ENCODE measurements at places on chromosomes 6 and 20. TPM values are rescaled to one million over a fixed set of nuclear protein-coding genes. Genes with fewer than 3 reads are reported as not detected.

DNA sequence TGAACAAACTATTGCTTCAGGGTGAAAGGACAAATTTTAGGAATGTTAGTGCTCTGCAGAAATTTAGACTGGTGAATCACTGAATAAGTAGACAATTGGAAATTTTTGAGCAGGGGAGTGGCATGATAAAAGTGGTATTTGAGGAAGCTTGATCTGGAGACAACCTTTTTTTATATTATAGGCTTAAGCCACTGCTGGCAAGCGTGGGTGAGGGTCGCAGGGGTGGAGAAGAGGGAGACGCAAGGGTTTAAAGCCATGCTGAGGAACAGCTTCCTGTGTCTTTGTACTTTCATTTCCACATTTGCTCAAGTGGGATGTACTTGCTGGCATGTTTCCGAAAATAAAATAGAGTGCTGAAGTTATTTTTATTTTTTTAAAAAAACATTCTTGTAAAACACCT is 23.7 kb downstream of the NCOA7 start:
- DNase-seq, result no peak

- DNase-seq, result no peak
Measured at GRCh38 chr6:37069639-37070038, 64.2 kb downstream of the FGD2 start.

DNA sequence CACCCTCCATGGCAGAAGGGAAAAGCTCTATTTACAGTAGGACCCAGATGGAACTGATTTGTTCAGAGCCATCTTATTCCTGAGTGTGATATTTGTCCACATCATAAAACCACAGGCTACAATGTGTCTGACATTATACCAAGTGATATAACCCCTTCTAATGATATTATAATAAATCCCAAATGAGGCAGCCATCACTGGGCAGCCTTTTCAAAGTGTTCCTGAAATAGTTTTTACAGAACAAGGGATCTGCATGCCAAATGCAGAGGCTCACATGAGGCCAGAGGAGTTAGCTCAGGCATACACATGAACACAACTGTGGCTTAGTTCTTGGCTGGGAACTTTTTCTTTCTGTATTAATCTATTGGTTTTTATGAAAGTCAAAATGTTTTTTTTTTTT is 207.7 kb downstream of the MAFB start:
- no peak for DNase-seq

DNA sequence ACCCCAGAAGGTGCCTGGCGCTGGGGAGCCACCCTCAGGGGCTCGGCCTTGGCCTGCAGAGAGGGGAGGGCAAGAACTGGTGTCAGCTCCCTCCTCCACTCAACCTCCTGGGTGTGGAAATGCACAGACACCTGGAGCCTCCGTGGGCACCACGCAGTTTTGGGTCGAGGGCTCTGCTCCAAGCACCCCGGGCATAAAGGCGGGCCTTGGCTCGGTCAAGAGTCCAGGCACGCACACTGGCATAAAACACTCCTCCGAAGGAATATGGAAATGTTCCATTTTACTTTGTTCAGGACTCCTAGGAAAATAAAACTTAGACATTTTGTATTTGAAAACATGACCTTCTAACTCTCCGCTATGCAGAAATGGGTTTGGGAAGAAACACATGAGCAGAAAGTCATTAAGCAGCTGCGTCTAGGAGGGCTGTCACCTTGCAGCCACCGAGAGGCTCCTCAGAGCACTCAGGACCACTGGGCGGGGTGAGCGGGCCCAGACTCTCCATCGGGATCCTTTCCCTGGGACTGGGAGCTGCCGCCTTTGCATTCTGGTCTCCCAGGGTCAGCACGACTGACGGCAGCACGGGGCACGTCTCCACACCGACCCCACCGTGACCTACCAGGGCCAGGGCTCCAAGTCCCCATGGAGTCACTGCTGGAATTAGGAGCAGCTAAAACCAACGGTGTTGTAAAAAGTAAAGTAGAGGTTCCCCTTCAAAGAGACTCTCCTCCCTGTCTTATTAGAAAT is 46.0 kb upstream of the DACT2 start:
- peak; percentile 79 for DNase-seq

DNA sequence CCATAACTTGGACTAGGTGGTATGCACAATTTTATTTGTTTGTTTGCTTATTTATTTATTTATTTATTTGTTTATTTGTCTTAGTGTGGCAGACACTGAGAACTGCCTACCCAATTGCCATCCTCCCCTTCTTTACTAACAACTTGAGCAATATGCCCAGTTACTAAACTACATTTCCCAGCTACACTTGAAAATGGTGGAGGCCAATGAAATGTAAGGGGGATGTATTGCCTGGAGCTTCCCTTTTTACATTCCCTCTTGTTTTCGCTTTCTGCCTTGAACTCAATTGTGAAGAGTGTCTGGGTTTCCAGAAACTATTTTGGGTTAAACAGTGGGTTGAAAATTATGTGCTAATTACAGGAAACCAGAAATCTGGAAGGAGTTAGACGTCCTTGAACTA is 152.7 kb upstream of the FKBP1C start:
- no peak for DNase-seq

GRCh38 chr20:46350201-46350985 is 42.1 kb upstream of the CDH22 start:
- DNase-seq, result no peak

Gene SYTL3
- 2.0 TPM for total RNA-seq

GRCh38 chr6:68633281-68633971 is 1.7 kb upstream of the ADGRB3 start:
- no peak for DNase-seq

Gene KHDRBS2
- 0.14 TPM for total RNA-seq

GRCh38 chr6:108633436-108633835 is 72.7 kb downstream of the FOXO3 start:
- DNase-seq, result no peak

DNA sequence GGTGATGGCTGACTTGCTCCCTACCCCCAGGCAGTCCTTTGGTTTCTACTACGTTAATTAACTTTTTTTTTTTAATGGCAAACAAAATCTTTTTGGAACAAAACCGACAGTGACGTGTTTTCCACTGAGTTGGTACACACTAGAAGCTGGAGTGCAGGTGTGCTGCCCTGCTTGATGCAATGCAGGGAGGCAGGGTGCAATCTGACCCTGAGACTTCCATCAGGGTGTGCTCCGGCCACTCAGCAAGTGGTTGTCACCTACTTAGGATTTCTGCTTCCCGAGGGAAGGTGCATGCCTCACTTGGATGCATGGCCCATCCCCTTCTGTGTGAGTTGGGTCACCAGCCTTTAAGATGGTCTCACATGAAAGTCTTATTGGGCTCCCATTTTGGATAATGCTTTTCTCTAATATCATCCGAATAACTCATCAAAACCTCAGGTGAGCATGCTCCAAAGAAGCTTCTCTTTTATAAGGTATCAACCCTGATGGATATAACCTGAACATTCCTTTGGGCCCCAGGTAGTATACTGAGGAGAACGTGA is 14.0 kb downstream of the RREB1 start:
- no peak for DNase-seq

Gene CALHM5
- total RNA-seq, result 7.2 TPM

DNA sequence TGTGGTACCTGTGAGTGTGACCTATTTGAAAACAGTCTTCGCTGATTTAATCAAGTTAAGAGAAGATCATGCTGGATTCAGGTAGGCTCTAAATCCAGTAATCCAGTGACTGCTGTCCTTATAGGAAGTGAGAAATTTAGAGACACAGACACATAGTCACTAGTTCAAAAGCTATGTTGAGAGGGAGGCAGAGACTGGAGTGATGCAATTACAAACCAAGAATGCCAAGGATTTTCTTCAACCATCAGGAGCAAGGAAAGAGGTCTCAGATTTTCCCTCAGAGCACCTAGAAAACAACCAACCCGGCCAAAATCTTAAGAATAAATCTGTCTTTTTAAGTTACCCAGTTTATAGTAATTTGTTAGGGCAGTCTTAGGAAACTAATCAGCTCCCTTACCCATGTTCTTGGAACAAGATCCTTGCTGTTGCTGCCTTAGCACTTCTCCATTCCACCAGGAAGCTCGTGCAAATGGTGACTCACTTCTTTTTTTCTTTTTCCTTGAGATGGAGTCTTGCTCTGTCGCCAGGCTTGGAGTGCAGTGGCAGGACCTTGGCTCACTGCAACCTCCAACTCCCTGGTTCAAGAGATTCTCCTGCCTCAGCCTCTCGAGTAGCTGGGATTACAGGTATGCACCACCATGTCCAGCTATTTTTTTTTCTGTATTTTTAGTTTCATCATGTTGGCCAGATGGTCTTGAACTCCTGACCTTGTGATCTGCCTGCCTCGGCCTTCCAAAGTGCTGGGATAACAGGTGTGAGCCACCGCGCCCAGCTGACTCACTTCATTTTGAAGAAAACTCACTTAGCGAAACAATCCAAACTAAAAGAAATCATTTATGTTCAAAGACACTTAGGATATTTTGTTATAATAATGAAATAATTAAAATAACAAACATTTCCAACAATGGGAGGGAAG is 34.4 kb upstream of the ZNF184 start:
- no peak for DNase-seq

DNA sequence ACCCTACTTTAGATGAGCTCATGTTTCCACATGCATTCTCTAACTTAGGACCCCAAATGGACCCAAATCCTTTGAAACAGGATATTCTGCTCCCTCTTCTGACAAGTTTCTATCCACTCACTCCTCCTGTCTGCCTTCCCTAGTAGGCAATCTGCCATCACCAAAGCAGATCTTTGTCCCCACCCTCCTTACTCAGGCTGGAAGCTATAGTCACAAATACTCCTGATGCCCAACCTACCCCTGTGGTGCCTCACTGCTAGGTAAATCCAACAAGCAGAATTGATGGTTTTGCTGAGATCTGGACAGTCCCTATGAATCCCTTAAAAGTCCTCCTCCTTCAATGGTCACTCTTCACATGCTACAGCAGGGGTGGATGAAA is 21.7 kb downstream of the ELOVL5 start:
- DNase-seq, result no peak

GRCh38 chr6:33276864-33277662 is at the start of gene B3GALT4:
Gene B3GALT4, plus strand, starts transcription at chr6:33277123. Its CDS starts 297 bp downstream, at chr6:33277420.
- peak; percentile 92 for DNase-seq

Gene PTGIS
- total RNA-seq, result 359 TPM

Gene SCRT2
- not detected for total RNA-seq
